ENCODE measurements at places on chromosomes 1 and 21.

- DNase-seq, result no peak
Observed at GRCh38 chr1:39757501-39757900, 13.6 kb downstream of the OXCT2 start.

GRCh38 chr21:35933466-35933865, 126.9 kb downstream of the SETD4 start:
- no peak for DNase-seq

DNA sequence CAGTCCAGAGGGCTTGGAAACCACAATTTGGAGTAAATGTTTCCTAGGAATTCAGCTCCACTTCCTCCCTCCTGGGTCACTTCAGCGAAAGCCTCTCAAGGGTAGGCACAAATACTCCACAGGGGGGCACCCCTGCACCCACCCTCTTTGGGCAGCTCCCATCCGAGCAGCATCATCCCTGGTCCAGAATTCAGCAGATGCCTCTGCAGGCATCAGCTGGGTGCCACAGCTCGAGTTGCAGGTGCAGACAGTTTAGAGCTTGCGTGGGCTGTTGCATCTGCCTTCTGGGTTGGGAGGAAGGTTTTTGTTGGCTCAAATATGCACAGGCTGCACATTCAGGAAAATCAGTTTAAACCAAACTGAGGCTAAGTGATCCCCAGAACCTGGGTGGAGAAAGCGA, 25.0 kb downstream of the KANK4 start:
- DNase-seq, result no peak

GRCh38 chr1:147598621-147599361, 57.5 kb downstream of the BCL9 start:
- DNase-seq, result no peak

GRCh38 chr1:204996981-204997380, 46.0 kb upstream of the CNTN2 start:
- no peak for DNase-seq

DNA sequence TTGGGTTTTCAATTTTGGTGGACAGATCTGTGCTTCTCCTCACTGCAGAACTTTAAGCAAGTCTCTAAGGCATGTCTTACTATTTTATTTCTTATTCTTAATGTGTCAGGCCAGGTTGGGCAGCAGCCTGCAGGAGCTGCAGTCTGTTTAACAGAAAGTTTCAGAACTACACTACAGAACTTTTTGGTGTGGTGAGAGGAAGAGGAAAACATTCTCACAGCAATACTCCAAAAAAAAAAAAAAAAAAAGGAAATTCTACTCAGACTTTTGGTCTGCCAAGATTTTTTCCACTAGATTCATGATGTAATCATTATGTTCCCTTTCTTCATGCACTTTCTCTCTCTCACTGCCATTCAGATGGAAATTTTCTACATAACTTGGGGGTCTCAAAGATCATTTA, 255.2 kb downstream of the COL11A1 start:
- DNase-seq, result no peak

GRCh38 chr1:187985145-187985896, 1156.6 kb downstream of the PLA2G4A start:
- DNase-seq, result no peak

DNA sequence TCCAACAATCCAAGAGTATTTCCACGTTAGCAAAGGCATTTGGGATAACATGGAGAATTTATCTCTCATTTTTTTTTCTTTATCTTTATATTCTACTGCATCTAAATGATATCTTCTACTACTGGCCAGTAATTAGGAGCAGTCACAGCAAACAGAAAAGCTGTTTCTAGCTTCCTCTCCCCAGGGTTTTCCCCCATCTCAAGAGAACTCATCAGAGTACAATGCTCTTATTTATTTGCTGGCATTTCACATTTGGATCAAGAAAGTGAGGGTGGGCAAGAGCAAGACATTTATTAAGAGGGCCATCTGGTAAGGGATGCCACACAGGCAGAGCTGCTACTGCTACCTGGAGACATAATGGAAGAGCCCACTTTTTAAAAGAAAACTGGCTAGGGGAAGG, 368.2 kb downstream of the USH2A start:
- no peak for DNase-seq

DNA sequence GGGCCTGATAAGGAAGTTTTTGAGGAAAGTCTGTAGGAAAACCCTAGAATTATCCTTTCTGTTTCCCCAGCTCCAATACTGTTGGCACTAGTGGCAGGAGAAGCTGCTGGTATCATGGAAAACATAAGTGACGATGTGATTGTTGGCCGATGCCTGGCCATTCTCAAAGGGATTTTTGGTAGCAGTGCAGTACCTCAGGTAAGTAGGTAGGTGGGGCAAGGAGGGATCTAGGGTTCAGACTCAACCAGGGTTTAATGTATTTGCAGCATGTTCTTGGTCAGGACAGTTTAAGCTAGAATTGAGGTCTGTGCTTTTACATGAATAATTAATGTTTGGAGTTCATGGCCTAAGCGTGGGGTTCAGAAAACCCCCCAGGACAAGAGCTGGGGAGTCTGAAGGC, 62.1 kb downstream of the KDM1A start:
- no peak for DNase-seq

DNA sequence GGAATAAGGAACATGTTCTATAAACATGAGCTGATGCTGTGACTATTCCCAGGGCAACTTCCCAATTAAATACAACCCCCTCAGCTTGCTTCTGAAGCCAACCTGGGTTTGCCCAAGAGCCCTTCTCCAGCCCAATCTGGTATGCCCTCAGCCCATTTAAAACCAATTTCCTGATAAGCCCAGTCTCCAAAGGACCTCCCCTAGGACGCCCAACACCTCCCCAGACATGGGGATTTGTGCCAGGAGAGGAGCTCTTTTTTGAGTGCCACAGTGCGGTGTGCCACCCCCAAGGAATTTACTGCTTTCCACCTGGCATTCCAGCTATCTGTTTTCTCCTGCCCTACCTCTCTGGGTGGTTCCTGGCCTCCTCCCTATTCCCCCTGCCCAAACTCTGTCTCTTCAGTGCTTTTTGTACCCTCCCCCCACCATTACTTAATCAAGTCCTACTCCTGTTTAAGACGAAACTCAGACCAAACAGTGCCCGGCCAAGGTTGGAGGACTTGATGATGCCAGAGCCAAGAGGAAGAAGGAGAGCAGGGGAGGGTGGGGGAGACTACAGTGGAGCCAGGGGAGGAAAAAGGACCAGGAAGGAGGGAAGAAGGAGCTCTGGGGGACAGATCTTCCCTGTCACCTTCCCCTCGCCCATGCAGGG, 11.4 kb upstream of the EFNA1 start:
- no peak for DNase-seq

DNA sequence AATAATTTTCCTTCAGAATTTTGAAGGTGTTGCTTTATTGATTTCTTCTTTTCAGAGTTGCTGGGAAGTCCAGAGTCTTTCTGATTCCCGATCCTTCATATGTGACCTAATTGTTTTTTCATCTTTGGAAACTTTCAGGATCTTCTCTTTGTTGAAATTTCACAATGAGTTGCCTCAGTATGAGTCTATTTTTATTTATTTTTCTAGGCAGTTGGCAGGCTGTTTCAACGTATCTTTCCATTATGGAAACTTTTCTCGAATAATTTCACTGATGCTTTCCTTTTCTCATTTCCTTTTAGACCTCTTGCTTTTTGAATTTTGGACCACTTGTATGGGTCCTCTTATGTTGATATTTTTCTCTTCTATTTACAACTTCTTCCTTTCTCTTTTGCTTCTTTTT, 354.3 kb downstream of the TGFB2 start:
- no peak for DNase-seq

DNA sequence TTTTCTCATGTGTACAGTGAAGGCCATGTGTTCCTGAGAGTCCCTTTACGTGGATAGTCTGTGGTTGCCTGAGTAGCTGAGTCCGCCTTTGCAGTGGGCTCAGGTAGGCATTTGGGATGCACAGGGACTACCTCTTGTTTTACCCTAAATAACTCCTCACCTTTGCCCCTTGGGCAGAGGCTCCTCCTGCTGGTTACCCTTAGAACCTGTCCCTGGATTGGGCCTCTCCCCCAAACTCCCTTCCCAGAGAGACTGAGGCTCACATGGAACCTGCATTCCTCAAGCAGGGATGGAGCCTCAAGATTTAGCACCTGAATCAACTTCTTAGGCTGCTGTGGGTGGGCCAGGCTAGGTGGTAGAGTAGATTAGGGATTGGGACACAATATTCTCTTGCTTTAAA, 111.7 kb downstream of the FOXD2 start:
- DNase-seq, result no peak

DNA sequence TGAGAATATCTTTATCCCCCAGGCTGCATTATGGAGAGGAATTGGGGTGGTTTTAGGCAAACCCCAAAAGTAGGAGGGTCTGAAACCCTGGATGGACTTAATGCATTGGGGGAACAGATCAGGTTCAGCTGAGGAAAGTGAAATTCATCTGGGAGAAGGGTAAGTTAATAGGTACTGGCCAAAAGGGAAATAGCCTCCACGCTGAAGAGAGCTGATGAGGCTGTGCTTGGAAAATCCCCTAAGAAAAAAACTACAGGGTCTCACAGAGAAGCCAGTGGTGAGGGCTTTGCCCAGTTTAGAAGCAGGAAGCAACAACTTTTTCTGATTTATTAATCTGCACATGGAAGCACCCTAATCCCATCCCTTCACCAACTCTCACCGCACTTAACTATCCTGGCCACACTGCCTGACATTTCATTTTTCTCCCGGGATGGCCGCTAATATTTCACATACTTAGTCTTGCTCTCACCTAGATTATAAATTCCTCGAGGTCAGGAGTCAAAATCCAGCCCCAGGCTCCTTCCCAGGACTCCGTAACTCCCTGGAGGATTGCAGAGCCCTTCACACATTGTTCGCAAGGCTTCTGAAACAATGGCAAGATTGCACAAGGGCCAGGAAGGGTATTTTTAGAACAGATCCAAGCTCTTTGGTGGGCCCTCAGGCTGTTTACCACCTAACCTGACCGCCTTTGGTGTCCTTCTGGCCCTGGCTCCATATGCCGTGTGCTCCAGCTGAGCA, 60.9 kb upstream of the TARBP1 start:
- no peak for DNase-seq

- DNase-seq, result no peak
Observed at GRCh38 chr1:180241716-180242544, 11.9 kb downstream of the LHX4 start.
